COR-L47 (cell line): ENCODE measurements at places on chromosomes 2 and 18.

GRCh38 chr2:150978053-150978452 is 283.6 kb downstream of the RBM43 start:
- no peak for DNase-seq

- no peak for DNase-seq
These were observed 6.6 kb upstream of the NTSR2 start for GRCh38 chr2:11676640-11677039.

- no peak for DNase-seq
These were observed 6.8 kb upstream of the CD207 start for GRCh38 chr2:70842401-70842800.

- DNase-seq: no peak
These were observed 638.0 kb downstream of the CNTNAP5 start for GRCh38 chr2:124662946-124663644.
